ACHN (cell line): ENCODE measurements at places on chromosomes 6 and 20.

DNA sequence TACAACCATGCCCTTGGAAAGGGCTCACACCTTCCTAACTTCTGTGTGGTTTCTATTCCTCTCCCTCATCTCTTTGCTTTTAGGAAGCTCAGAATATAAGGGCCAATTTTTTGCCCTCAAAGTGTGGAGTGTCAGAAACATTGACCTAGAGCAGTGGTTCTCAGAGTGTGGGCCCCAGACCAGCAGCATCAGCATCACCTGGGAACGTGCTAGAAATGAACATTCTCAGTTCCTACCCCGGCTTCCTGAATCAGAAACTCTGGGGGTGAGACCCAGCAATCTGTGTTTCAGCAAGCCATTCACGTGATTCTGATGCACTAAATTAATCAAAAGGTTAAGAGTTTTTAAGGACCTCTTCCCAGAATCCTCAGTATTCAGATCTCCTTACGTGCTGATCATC is 47.9 kb upstream of the IL17A start:
- DNase-seq: no peak

DNA sequence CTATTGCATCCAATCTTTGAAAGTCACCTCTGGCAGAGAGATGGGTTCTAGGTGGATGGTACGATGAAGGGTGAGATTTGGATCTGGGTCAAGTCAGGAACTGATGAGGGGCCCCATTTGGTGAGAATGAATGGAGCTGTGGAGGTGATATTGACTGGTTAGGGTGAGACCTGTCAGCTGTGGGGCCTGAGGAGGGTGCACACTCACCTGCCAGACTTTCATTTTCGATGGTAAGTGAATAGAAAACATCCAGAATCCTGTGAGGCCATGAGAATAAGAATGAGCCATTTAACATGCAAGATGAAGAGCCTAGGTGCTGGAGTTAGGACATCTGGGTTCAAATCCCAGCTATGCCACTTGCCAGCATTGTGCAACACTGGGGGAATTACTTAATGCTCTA is 6.8 kb downstream of the SUN5 start:
- DNase-seq: no peak

GRCh38 chr20:9126527-9126926 is 57.6 kb downstream of the PLCB4 start:
- DNase-seq: no peak

DNA sequence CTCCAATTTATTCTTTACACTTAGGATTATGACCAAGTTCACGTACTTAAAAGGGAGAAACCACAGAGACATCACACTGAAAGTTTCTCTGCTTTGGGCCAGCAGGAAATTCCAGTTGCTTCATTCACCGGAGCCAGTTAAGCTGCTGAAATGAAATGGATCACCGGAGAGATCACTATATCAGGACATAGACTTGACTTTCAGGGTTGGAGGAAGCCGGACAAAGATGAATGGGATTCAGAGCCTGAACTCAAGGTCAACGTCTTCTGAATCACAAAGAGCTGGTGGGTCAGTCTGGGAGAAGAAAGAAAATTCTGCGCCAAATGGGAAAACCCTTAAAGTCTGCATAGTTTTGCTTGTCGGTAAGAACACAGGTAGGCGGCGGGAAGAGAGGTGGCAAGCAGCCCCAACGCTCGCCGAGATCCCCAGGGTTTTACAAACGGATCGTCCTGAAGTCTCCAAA is 81.9 kb upstream of the CCDC28A start:
- peak; percentile 51 for DNase-seq

DNA sequence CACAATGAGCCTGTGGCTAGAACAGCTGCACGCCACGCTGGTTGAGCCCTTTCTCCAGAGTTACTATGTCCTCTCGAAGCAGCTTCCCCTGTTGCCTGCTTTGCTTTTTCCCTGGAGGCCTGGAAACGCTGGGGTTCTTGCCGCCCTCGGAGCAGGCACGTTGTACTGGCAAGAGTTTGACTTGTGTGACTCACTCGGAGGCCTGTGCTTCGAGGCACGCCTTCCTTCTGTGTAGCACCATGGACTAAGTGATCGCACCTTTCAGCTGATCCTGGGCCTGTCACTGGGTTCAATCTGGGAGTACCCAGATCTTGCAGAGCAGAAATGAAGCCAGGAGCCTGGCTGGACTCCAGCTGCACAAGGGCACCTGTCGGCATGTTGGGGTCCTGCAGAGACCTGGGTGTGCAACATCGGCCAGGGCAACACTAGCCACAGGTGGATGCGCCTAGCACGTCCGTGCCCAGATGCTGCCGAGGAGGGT is 5.2 kb downstream of the INSM1 start:
- peak; percentile 21 for DNase-seq

DNA sequence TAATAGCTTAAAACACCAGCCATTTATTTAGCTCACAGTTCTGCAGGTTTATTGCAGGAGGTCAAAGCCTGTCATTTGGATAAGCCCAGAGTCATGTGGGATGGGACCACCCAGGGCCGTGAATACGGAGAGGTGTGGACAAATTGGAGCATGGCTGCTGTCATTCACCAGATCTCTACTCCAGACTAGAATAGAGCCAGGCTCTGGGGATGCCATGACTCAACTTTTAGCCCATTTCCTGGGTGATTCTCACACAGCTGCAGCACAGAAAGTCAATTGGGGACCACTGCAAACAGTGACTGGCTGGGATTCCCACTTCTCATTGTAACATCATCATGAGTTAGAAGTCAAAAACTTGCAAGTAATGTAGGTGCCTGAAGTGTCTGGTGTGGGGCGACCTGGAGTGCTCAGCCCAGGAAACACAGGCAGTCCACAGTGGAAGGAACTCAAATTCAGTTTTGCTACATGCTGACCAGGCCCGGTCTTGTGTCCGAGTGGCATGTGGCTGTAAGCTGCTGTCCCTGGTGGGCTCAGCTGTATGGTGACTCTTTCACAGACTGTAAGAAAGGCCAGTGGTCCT is 174.3 kb downstream of the SCP2D1 start:
- DNase-seq: no peak

DNA sequence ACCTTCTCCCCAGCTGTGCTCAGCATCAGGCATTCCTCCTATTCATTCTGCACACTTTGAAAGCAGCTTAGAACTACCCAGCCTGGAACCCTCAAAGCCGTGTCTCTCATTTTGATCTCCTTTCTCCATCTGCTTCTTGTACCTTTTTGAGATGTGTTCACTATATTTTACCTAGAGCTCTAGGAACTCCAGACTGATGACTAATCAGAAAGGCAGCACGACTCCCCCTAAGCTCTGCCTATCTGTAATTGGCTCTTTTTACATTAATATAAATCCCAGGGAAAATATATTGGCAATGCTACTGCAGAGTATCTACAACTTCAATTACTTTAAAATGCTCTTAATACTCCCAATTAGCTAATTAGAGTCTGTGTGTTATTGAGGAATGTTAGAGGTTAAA is 671.5 kb downstream of the CBLN4 start:
- DNase-seq: no peak

- DNase-seq: no peak
Observed at GRCh38 chr20:57851025-57851682, 141.3 kb upstream of the PMEPA1 start.

DNA sequence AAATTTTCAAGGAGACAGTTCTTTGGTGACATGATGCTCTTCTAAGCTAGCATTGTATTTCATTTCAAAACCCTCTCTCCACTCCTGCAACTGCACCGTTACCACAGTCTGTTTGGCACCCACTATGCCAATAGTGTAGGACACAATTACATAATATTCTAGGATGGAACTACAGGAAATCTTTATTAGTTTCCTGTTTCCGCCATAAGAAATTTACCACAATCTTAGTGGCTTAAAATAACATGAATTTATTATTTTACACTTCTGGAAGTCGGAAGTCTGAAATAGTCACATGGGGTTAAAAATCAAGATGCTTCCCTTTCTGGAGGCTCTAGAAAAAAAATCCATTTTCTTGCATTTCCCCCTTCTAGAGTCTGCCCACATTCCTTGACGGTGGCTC is 733.1 kb downstream of the HDGFL1 start:
- DNase-seq: no peak
